Right ventricle myocardium superior (tissue), 1 donor: ENCODE measurements at places on chromosomes 7 and 10.
A peak's percentile ranks its signal among the peaks of the same experiment; 100 is the strongest.

DNA sequence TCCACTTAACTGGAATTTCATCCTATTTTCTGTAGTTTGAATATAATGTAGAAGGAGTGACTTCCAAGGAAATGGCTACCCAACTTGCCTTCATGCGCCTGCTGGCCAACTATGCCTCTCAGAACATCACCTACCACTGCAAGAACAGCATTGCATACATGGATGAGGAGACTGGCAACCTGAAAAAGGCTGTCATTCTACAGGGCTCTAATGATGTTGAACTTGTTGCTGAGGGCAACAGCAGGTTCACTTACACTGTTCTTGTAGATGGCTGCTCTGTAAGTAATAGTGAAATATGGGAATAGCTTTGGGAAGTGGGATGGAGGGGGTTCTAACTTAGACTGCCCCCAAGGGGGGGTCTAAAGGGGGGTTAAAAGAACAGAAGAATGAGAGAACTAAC lies 34.5 kb downstream of the COL1A2 start:
- no peak for DNase-seq

DNA sequence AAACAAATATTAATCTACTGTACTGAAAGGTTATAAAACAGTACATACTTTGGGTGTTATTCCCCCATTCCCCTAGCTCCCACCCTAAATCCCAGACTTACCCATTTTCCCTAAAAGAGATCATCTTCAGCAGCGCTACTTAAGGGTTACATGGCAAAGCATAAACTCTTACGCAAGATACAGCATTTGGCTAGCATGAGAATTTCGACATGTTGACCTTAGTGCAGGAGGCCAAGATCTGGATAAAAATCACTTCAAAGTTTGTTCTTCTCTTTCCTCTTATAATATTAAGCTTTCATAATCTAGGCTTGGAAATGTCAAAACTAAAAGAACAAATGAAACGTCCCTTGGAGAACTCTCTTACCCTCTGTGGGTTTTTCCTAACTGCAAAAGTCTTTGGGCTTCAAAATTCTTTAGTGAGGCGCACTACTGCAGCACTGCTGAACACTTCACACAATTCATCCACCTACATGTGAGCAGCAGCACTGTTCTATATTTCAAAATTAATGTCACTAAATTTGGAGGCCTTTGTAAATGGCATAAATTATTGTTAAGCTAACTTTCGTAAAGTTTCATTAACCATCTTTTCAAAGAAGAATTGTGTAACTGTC lies 59.5 kb upstream of the PDLIM1 start:
- no peak for DNase-seq

- peak; percentile 70 for DNase-seq
Observed at GRCh38 chr10:69801094-69801433, 642 bp upstream of the COL13A1 start.

GRCh38 chr7:98802088-98802780 lies 67.6 kb downstream of the TMEM130 start:
- DNase-seq, result peak; percentile 47

- no peak for DNase-seq
Observed at GRCh38 chr7:36090976-36091873, 61.8 kb upstream of the EEPD1 start.

DNA sequence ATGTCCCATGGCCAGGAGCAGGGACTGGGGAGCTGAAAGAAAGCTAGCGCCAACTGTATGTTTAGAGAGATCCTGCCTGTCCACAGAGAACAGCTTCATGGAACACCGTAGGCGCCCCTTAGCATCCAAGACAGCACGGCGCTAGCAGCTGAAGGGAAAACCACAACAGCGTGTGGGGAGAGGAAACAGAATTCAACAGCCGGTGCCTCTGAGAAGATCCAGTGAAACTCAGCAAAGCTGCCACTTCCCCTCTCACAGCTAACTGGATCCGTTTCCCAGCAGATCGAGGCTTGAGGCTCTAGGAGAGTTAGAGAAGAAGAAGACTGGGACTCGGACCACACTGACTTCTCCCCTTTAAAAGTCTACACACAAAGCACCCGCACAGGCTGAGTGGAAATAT lies 145.0 kb downstream of the MAD1L1 start:
- no peak for DNase-seq

DNA sequence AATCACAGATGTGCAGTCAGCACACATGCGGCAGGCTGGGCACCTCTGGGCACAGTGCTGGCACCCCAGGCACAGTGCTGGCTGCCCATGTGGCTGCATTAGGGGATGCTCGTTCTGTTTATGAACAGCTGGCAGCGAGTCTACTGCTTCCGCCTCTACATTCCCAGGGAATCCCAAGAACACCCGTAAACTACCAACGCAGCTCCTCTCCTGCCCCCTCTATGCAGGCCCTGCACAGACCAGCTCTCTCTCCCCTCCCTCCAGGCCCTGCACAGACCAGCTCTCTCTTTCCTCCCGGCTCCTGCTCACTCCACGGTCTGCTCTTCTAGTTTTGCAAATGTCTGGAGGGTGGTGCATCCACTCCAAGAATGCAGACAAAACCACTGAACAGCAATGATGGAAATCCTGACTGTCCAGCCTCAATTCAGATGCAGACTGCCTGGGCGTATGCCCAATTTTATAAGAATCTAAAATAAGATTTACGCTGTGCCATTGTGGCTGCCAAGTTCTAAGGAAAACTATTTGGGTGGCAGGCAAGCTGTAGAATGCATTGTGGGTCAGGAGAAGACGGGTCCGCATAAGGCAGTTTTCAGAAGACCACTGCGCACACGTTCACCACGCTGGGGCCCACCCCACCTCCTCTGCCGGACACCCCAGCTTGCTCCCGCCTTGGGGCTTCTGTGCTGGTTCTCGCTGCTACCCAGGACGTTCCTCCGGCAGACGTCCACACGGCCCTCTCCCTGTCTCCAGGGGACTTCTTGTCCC lies 234.6 kb downstream of the ZMYND11 start:
- no peak for DNase-seq

GRCh38 chr10:107072786-107073185 lies 91.7 kb downstream of the SORCS1 start:
- no peak for DNase-seq

DNA sequence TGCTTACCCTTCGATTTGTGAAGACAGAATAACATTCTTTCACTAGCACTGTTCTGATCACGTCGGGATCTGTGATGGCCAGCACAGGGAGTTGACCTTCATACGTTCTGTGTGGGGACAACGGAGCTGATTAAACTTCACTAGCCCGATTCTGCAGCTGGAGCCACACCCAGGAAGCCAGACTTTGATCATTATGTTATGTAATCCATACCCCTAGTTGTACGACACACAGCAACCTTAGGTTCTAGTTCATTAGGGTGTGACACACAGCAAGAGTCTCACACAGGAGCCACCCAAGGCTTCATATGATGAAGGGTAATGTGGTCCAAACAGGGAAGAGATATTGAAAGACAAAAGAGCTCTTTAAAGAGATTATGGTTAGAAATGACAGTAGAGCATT lies 7.2 kb downstream of the CYP3A5 start:
- DNase-seq, result no peak

GRCh38 chr10:76544789-76545188 lies 1092.8 kb downstream of the KCNMA1 start:
- no peak for DNase-seq

GRCh38 chr7:100584683-100585510 lies 1.0 kb downstream of the LRCH4 start:
- peak; percentile 56 for DNase-seq

- DNase-seq, result no peak
Observed at GRCh38 chr7:99380032-99380822, 5.7 kb downstream of the ARPC1B start.

- no peak for DNase-seq
Observed at GRCh38 chr10:130255777-130256176, 119.6 kb downstream of the GLRX3 start.

- no peak for DNase-seq
Observed at GRCh38 chr10:25815999-25816768, 117.8 kb upstream of the MYO3A start.

DNA sequence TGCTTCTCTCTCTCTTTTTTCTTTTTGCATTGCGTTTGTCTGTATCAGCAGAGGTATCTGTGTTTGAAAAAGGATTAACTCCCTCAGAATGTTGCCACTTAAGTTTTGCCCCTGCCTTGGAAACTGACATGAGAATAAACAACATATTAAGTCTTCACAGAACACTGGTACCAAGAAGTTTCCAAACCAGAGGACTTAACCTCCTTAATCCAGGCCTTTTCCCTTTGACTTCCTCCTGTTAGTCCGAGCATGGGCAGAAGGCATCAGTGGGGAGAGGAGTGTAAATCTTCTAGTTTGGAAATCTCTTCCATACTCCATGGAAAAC lies 681.4 kb downstream of the LRMDA start:
- no peak for DNase-seq
